NCI-H2081 (cell line): ENCODE measurements at places on chromosomes 7 and 10.

- DNase-seq = no peak
These were observed 254.1 kb upstream of the IGFBP3 start for GRCh38 chr7:46175221-46175620.

DNA sequence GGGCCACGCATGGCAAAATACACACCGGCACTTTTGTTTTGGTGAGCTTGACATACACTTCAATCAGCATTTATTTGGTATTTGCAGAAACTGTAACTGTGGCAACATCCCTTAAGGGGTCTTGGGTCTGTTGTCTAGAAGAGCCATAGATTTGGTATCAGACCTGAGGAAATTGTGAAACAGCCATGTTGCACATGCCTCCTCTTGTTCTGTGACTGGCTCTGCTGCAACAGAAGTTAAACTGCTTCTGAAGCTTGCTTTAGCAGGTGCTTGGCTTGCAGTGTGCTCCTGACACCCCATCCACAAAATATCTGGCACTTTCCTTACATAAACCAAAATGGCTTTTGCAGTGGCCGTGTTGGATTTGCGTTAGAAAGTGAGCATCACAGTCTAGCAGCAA, 247.3 kb downstream of the GATA3 start:
- DNase-seq = no peak

DNA sequence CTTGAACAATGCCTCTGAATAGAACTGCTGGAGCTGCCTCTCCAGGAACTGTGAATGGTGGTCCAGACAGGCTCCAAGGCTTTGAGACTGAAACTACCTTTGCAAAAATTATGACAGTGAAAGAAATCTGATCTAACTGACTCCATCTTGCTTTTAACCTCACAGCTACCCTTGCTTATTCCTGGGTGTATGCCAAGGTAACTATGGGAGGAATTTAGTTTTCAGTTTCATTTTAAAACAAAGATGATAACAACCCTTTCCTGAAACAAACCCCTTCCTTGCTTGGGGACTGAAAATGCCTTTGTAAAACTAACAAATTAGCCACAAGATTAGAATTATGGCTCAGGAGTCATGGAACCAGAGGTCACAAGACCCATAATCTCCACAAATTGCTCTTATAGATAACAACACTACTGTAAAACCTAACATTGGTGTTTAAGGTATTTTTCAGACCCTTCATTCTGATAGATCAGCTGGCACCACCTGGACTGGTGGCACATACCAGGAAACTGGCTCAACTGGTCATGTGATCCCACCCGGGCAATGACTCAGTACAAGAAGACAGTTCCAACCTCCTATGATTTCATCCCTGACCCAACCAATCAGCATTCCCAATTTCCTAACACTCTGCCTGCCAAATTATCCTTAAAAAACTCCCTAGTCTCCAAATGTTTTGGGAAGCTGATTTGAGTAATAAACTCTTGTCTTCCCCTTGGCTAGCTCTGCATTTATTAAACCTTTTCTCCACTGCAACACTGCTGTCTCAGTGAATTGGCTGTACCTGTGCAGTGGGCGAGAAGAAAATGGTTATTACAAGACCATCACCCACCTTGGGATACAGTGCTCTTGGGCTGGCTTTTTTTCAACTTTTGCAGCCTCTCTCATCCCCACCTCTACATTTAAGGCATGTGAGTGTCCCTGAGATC, 608.1 kb downstream of the TYW1 start:
- no peak for DNase-seq

DNA sequence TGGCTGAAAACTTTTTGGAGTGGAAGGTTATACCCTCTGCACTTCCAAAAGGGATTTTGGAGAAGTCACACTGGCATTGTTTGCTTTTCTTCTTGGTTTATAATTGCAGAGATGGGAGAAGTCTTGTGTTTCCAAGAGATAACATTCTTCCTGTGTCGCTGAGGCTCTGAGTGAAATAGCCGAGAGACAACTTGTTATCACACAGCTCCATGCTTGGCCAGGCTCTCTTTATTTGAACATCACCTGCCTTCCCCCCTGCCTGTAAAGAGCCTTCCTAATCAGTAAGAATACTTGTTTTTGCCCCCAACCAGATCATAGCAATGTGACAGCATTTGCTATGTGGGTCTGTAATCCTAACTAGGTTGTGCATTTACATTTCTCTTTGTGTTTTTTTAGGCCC, 270.7 kb downstream of the GALNT17 start:
- no peak for DNase-seq

DNA sequence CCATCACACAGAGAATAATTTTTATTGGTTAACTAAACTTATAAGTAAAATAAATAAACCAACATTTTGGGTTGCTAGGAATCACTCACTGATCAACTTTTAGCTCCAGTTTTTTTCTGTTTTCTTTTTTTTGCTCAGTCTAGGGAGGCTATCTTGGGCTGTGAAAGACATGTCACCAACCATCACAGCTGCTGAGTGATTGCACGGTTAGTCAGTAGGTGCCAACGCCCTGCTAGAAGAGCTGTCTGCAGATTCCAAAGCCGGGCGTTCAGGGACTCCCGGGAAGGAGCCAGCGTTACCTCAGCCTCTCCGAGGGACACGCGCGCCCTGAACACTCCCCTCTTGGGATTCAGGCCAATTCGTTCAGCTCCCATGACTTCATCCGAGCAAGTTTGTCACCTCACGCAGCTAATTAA, 604 bp upstream of the STAM start:
- peak; percentile 59 for DNase-seq

DNA sequence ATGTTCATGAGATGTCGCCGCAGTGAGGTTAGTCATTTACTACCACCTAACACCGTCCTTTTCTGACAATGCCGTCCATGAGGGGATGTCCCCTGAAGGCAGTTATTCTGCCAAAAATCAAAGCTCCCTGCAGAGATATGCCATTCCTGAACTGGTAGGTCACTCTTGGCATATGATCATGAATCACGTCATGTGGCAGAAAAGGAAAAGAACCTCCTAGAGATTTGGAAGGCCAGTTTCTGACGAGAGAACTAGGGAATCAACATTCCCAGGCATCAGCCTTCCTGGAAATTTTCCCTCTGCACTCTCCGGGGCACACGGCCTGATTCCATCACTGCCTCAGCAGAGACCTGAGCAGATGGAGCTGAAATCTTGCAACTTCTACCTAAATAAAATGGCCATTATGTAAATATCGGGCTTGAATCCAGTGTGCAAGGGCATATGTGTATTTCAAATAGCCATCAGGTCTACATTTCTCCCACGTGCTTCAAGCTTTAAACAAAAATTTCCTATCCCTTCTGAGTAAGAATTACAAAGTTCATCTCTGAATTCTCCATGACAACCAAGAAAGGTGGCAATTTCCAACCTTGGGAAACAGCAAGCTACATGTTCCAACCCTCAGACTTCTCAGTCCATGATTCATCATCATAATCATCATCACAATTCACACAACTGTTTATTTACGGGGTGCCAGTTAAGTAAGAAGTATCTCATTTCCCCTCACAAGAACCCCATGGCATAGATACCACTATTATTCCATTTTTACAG, 46.5 kb downstream of the AMPH start:
- no peak for DNase-seq

- no peak for DNase-seq
These were observed 26.7 kb downstream of the SH3PXD2A start for GRCh38 chr10:103828587-103829197.

GRCh38 chr10:30039988-30040387, 19.4 kb downstream of the JCAD start:
- DNase-seq = no peak

- DNase-seq = no peak
These were observed 688 bp downstream of the ORAI2 start for GRCh38 chr7:102434039-102434486.
